ENCODE measurements at places on chromosomes 1 and 21.

GRCh38 chr1:15540186-15540585 lies 13.5 kb downstream of the DNAJC16 start:
- DNase-seq: no peak

DNA sequence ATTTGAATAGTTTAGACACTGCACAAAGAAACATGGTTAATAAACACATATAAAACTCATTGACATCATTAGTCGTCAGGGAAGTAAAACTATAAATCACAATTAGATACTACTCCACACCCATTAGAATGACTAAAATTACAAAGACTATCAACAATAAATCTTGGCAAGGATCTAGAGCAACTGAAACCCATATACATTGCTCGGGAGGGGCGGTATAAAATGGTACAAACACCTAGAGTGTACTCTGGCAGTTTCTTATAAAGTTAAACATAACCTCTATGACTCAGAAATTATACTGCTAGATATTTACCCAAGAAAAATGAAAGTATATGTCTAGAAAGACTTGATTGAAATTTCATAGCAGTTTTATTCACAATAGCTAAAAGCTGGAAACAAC lies 434.2 kb downstream of the RWDD3 start:
- no peak for DNase-seq

- no peak for DNase-seq
Measured at GRCh38 chr1:29488086-29488793, 251.9 kb downstream of the PTPRU start.

DNA sequence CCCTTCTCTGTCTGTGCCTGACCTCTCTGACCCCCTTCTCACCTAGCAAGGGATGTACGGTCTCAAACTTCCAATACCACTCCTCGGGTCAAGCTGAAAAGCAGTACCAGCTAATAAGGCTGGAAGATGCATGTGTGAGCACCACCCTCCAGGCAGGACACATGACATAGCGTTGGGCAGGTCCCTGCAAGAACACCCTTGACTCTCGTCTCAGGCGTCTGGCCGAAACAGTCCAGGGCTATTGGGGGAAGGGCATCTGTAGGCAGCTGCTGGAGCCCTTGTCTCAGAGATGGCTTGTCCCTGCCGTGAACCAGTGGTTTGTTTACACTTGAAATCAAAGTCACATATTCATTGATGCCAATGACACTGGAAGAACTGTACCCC lies 56.5 kb downstream of the CD46 start:
- DNase-seq: no peak

GRCh38 chr1:24470592-24470991 lies 32.0 kb upstream of the RCAN3 start:
- DNase-seq: no peak

Data from BE2C (cell line).